Left ventricle myocardium inferior (tissue), 1 donor: ENCODE measurements at places on chromosomes 3 and 15. TPM values are rescaled to one million over a fixed set of nuclear protein-coding genes. Genes with fewer than 3 reads are reported as not detected.

Gene CPN2
- 2.4 TPM for total RNA-seq

Gene SUSD5
- 0.80 TPM for total RNA-seq

Gene HTR3E
- total RNA-seq = not detected

Gene TTLL13
- 0.19 TPM for total RNA-seq

Gene FES
- 11.9 TPM for total RNA-seq

DNA sequence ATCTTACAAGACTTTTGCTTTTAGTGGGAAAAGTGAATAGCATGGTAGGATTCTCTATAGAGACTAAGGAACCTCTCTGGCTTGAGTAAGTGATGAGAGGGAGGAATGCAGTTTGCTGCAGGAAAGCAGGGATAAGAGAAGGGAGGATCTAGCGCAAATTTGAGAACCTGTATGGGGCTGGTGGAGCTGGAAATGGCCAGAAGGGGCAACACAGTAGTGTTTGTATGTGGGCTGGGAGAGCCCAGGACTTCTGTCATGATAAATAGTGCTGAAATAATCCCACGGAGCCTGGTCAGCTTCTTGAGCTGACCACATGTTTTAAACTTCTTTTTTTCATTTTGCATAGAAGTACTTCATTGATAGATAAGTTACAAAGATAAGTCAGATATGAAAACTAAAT is 11.2 kb upstream of the SHC4 start:
- H3K36me3 ChIP-seq = no peaks in the 10 kb centered on the region
- H3K4me3 ChIP-seq = no peak overlapping the region
- no peak overlapping the region for H3K27ac ChIP-seq

DNA sequence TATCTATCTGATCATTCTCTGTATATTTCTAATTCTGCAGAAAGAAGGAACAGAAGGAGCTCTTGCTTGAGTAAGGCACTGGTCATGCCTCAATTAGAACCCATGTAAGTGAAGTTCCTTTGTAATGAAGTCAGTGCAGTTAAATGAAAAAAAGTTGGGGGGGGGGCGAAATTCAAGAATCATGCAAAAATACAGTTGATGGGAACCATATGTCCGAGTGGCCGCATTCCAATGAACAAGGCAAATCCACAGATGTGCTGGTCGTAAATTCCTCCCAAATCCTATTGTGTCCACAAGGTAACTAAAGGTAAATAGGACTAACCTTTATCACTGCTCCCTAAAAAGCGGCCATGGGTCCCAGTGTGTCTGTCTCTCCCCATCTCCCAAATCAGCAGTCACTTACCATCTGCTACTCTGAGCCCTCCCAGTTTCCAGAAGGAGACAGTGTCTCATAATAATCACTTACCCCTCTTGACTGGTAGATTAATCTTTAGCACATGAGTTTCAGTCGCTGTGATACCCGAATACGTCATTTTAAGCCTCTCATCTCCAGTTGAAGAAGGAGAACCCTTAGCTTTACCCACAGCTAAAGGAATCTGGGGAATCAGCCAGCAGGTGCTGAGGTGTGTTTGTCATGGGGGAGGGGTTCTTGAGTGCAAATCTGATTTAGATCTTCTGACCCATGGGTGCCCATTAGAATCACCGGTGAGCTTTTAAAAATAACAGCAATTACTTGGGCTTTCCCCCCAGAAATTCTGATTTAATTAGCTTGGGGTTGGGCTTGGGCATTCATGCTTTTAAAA is 56.3 kb upstream of the EPHB3 start:
- peaks cover 88% of the 10 kb centered on the region for H3K27me3 ChIP-seq
- no peaks in the 10 kb centered on the region for H3K36me3 ChIP-seq
- no peak overlapping the region for H3K27ac ChIP-seq
- H3K4me1 ChIP-seq = no peaks in the 10 kb centered on the region
- no peak overlapping the region for H3K4me3 ChIP-seq

DNA sequence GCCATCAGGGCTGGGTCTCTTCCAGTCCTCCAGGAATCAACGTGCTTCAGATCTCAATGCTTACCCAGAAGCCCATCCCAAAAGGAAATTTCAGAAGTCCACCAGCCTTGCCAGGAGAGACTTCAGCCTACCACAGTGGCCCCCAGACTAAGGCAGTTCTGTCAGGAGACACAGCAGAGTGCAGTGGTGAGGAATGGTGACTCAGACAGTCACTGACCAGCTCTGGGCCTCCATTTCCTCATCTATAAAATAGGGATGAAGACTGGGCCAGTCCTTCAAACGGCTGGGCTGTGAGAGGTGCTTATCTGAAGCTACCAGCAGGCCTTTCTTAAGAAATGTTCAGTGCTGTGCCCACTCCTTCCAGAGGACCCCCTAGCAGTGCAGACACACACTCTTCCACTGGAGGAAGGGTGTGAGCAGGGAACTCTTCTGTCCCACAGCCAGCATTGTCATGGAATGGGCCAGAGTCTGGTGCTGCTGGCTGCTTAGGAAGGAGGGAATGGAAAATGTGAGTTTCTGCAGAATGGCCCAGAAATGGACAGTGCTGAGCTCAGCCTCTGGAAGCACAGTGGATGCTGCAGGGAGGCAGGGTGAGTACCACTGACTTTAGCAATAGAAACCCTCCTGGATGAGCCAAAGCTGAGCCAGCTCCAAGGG is 41.6 kb upstream of the DUSP7 start:
- no peak overlapping the region for H3K27ac ChIP-seq
- no peak overlapping the region for H3K4me3 ChIP-seq
- peaks cover 7% of the 10 kb centered on the region for H3K4me1 ChIP-seq
- no peaks in the 10 kb centered on the region for H3K36me3 ChIP-seq

DNA sequence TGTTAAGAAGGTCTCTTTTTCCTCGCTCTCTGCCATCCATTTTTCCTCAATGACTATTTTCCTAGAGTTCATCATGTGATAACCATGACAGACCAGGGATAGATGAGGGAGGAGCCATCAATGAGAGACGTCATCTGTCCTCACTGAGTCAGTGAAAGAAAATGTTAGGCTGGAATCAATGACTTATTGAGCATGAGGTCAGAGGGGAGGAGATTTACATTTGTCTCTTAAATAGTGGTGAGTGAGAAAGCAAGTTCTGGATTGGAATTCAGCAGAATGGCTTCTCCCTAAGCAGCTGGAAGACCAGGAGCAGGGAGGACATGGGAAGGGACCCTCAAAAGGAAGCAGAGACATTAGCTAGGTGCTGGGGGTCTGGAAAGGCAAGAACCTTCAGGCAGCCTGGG is 28.2 kb upstream of the USP3 start:
- no peak for DNase-seq
- H3K27ac ChIP-seq = no peak overlapping the region
- H3K4me3 ChIP-seq = no peak overlapping the region
- no peaks in the 10 kb centered on the region for H3K36me3 ChIP-seq

GRCh38 chr3:79005084-79005483 is 762.7 kb downstream of the ROBO1 start:
- no peak overlapping the region for H3K4me3 ChIP-seq
- H3K27ac ChIP-seq = no peak overlapping the region
- no peaks in the 10 kb centered on the region for H3K36me3 ChIP-seq
- H3K4me1 ChIP-seq = no peaks in the 10 kb centered on the region

DNA sequence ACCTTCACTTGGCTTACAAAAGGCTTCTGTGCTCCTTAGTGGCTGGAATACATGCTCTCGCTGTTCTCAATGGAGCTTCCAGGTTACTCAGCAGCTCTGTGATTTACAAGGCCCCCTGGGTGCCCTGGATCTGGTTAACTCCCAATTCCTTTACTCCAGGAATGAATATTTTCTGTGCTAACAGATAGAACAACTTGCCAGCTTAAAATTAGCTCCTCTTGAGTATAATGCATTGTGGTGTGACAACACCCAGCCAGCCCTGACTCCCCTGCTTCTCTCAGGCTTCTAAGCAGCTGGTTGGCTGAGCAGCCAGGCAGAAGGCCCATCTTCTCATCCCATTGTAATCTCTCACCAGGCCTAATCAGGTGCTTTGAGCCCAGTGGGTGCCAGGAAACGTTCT is 246.4 kb downstream of the ALCAM start:
- no peaks in the 10 kb centered on the region for H3K36me3 ChIP-seq
- no peaks in the 10 kb centered on the region for H3K27me3 ChIP-seq
- H3K27ac ChIP-seq = peak overlapping the region; percentile 4
- no peak overlapping the region for H3K4me3 ChIP-seq
- no peak for DNase-seq
- H3K4me1 ChIP-seq = peaks cover 29% of the 10 kb centered on the region

DNA sequence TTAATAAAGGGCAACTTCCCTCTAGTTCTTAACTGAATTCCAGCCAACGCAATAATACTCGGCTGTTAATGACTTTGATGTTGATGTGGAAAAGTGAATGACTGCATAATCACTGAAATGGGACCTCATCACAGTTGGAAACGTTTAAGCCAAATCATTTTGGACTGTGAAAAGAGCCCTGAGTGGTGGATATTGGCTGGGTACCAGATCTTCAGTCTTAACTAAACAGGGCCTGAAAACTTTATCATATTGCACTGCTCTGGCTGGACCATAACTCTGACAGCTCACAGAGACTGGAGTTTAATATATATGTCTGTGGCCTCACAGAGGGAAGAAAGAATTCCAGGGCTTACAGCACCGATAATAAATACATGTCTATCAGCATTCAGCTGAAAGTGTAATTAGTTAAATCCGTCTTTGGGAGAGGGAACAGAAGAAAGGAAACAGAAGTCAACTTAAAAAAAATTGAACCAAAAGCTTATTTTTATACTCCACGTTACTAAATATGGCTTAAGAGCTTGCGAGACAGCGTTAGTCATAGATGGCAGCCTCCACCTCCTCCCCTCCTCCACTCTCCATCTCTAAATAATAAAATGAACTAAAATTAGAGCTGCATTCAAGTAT is 222.3 kb upstream of the CDIN1 start:
- peak overlapping the region; percentile 58 for H3K27ac ChIP-seq
- H3K27me3 ChIP-seq = no peaks in the 10 kb centered on the region
- no peak for DNase-seq
- H3K4me3 ChIP-seq = peak overlapping the region; percentile 33
- H3K36me3 ChIP-seq = no peaks in the 10 kb centered on the region

GRCh38 chr3:4939276-4939675 is 40.0 kb upstream of the BHLHE40 start:
- no peak for DNase-seq
- no peak overlapping the region for H3K4me3 ChIP-seq
- no peaks in the 10 kb centered on the region for H3K27me3 ChIP-seq
- no peaks in the 10 kb centered on the region for H3K4me1 ChIP-seq
- H3K36me3 ChIP-seq = no peaks in the 10 kb centered on the region

DNA sequence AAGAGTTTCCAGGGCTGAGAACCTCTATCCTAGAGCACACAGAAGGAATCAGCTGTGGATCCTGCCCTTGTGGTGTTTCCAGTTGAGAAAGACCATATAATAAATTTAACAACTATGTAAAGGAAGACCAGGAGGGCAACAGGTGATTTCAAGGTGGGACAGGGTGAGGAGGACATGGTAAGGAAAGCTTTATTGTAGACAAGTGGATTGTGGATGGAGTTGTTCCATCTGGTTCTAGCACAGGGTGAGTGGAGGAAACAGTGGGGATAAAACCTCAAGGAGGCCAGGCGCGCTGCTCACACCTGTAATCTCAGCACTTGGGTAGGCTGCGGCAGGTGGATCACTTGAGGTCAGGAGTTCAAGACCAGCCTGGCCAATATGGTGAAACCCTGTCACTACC is 17.1 kb downstream of the SIAH2 start:
- DNase-seq = no peak
- no peaks in the 10 kb centered on the region for H3K27me3 ChIP-seq
- peaks cover 89% of the 10 kb centered on the region for H3K4me1 ChIP-seq
- peaks cover 16% of the 10 kb centered on the region for H3K36me3 ChIP-seq
- no peak overlapping the region for H3K4me3 ChIP-seq

DNA sequence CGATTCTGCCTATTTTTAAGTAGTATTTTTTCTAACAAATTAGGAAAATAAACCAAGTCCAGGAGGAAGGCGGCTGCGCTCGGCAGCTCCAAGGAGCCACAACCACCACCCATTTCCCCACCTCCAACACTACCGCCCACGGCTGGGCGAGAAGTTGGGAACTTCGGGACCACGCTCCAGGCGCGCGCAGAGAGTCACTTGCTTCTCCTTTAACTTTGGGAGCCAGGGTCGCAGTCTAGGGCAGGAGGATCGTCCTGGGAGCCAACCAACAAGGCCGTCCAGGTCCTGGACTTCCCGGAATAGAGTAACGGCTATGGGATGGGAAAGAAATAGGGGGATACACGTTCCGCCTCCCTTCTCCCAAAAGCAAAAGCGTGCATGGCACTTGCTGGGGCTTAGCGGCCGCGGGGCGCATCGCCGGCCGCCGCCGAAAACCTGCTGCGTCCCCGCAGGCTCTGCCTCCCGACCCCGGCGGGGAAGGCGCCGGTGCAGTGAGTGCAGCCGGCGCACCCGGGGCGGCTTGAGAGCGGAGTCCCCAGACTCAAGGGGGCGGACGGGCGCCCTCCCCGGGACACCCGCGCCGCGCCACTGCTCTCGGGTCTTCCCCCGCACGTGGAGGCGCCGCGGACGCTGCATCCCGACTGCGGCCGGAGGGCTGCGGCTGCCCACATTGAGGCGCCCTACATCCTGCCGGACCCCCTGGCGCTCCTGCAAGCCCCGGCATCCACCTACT is 699 bp downstream of the MEGF11 start:
- H3K27ac ChIP-seq = no peak overlapping the region
- H3K4me3 ChIP-seq = peak overlapping the region; percentile 74
- H3K4me1 ChIP-seq = peaks cover 32% of the 10 kb centered on the region

- no peaks in the 10 kb centered on the region for H3K27me3 ChIP-seq
- H3K27ac ChIP-seq = peak overlapping the region; percentile 86
- H3K4me1 ChIP-seq = peaks cover 48% of the 10 kb centered on the region
- DNase-seq = no peak
These were observed 24.0 kb upstream of the TRPM7 start for GRCh38 chr15:50710585-50710984.

GRCh38 chr3:22377421-22377820 is 626.4 kb upstream of the ZNF385D start:
- H3K4me1 ChIP-seq = peaks cover 3% of the 10 kb centered on the region
- H3K27ac ChIP-seq = no peak overlapping the region
- DNase-seq = no peak
- no peaks in the 10 kb centered on the region for H3K36me3 ChIP-seq
- peaks cover 26% of the 10 kb centered on the region for H3K27me3 ChIP-seq

DNA sequence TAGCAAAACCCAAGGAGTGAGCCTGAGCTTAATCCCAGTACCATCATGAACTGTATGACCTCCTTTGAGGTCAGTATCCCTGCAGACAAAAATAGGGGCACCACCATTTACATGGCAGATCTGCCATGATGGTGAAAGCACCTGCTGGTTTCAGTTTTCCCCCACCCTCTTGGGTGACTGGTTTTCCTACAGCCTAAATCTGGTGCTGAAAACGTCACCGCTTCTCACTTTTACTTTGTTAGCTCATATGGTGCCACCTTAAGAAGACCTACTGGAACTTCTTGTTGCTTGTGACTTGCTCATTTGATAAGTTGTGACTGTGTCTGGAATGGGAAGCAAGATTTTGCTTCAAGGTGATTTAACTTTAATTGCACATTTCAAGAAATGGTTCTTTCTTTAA is 5.1 kb downstream of the PPP1R2 start:
- no peaks in the 10 kb centered on the region for H3K36me3 ChIP-seq
- H3K4me3 ChIP-seq = no peak overlapping the region
- no peak for DNase-seq

- H3K4me3 ChIP-seq = peak overlapping the region; percentile 76
- peak; percentile 45 for DNase-seq
- H3K36me3 ChIP-seq = no peaks in the 10 kb centered on the region
- H3K4me1 ChIP-seq = peaks cover 32% of the 10 kb centered on the region
These were observed 684 bp downstream of the TNFAIP8L3 start for GRCh38 chr15:51093839-51094605.
